Spinal cord (tissue), 10 donors: ENCODE measurements at places on chromosomes 7 and 10. TPM values are rescaled to one million over a fixed set of nuclear protein-coding genes. Genes with fewer than 3 reads are reported as not detected.

The GIMAP6 gene
- 24.8 TPM for total RNA-seq

The HTR5A gene
- 0.99 TPM for total RNA-seq

The FRAT1 gene
- total RNA-seq: 2.6 TPM

The AMZ1 gene
- total RNA-seq: 2.3 TPM

The NUTM2E gene
- total RNA-seq: 0.79 TPM

The NUDCD3 gene
- total RNA-seq: 120 TPM

The EBLN1 gene
- total RNA-seq: not detected

The TFAM gene
- total RNA-seq: 48.2 TPM

The SPDYE2 gene
- total RNA-seq: not detected

The PNLIPRP3 gene
- not detected for total RNA-seq

The ZNF716 gene
- total RNA-seq: not detected

The PSAP gene
- 882 TPM for total RNA-seq

The PRSS37 gene
- total RNA-seq: not detected

The GDF10 gene
- 6.4 TPM for total RNA-seq

The GRID2IP gene
- total RNA-seq: 0.39 TPM

The RGR gene
- total RNA-seq: 3.4 TPM

The CPEB3 gene
- total RNA-seq: 29.3 TPM

The SLC35B4 gene
- total RNA-seq: 23.0 TPM
